ENCODE measurements at places on chromosomes 5 and 9.

- DNase-seq, result no peak
Observed at GRCh38 chr5:79856456-79857055, 134.5 kb downstream of the MTX3 start.

GRCh38 chr5:142600092-142600491 is 85.8 kb downstream of the FGF1 start:
- no peak for DNase-seq

GRCh38 chr5:128773378-128773777 is 191.9 kb upstream of the SLC27A6 start:
- DNase-seq, result no peak

DNA sequence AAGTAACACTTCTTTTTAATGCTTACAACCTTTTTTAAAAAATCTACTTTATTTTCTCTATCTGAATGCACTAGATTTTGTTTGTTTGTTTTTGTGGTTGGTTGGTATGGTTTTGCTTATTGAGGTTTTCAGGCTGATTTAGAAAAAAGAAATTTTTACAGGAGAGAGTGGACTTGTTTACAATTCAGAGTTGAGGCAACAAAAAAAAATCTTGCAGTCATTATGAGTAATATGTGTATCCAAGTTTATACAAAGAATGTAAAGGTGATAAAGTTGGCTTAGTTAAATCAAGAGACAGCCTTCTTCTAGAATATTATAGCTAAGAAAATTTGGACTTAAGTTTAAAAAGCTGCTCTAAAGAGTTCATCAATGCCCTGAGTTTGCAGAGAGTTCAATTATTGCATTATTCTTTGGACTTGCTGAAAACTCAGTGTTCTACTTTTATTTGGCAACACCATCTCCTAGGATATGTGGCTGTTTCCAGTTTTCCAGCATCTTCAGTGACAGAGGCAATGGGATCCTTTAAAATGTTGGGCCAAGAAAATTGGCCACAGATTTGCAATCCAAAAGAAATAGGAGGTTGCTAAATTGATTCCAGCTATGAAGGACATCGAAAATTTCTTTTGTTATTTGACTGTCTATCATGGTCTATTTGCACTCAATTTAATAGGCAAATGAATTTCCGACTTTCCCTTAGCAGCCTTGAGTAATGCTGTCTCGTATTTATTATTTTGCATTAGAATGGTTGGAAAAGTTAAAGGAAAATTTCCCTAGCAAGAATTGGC is 10.7 kb downstream of the STK32A start:
- no peak for DNase-seq

- DNase-seq, result no peak
Observed at GRCh38 chr5:148864113-148864841, 37.9 kb downstream of the ADRB2 start.

DNA sequence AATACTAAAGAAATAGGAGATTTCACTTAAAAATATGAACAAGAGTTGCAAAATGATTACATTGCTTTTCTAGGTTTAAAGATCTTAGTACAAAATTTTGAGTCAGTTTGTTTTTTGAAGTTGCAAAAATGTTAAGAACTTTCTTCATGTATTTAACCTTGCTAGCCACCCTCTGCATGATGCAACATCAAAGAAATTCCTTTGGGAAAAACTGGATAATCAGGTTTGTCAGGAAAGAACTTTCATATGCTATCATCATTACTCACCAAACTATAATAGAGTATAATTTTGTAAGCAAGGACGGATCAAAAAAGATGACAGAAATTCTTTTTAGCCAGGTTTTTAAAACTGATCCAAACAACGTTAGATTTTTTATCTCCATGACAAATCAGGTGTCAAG is 116.9 kb upstream of the MRPS30 start:
- no peak for DNase-seq

DNA sequence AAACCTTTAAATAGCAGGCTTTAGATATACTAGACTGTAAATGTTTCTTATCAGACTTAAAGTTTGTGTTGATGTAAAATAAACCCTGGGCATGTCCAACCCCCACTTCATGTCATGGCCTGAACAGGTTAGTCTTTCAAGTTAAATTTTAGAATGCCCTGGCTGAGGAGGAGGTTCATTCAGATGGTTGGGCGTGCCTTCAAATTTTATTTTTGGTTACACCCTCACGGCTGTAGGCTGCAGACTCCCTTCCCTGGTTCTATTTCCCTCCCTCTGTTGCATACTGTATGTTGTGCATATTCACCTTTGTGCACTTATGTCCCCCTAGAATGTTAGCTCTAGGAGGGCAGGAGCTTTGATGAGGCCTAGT is 5.3 kb upstream of the BICD2 start:
- no peak for DNase-seq

DNA sequence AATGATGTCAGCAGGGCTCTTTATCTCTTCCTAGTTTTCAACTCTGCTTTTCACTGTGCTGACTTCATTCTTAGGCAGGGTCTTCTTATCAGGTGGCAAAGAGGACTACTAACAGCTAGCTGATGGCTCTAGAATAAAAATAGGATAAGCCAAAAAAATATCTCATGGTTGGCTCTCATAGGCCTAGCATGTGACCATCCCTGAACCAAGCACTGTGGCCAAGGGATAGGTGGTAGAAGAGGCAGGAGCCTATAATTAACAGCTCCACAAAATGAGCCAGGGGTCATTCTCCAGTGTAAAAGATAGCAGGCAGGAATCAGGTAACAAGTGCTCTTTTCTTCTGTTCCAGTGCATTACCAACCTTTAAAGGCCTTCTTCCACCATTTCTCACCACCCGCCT is 21.1 kb downstream of the ANKDD1B start:
- DNase-seq, result no peak

DNA sequence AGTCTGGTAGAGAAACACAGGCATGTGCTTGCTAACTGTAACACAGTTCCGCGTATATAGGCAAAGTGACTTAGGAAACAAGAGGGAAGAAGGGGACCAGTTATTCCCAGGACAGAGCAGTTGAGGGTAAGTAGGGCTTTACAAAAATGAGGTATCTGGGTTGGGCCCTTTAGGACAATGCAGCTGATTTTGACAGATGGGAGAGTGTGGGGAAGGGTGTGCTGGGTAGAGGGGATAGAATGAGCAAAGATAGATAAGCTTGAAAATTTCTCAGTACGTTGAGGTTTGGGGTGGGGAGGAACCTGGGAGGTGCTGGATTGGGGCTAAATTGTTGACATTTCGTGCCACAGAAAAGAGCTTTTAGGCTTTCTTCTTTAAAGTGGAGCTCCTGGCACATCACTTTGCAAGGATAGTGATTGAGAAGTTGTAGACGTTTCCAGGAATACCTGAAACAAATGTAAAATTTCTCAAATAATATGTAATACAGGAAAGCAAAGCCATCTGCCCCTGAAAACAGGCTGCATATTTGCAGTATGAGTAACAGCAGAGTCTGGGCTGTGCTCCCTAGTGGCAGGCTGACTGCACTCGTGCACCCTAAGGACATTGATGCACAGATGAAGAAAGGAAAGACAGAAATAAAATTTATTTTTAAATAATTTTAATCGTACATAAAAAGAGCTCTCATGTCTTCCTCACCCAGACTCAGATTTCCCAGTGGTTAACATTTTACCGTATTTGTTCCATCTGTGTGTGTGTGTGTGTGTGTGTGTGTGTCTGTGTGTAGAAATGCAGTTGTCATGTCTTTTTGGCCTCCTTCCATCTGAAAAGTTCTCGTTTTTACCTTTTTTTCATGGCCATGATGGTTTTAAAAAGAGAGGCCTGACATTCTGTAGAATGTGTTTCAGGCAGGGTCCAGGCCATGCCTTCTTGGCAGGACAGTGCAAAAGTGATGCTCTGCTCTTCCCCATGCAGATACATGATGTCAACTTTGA is 144.9 kb upstream of the DMRT1 start:
- no peak for DNase-seq

DNA sequence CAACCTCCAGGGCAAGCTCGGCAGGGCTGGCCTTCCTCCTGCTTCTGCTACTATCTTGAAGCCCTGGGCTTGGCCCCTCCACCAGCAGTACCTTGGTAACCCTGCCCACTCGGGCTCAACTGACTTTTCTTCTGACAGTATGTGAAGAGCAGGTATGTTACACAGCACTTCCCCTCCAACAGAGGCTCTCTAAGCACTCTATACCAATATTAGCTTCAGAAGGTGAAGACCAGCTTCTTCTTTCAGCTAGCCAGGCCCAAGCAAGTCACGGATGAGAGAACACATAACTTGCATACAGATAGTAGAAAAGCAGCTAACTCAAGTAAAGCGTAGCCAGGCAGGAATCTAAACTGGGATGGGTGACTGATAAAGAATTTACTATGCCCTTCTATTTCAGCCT is 64.3 kb downstream of the FEM1C start:
- DNase-seq, result no peak

DNA sequence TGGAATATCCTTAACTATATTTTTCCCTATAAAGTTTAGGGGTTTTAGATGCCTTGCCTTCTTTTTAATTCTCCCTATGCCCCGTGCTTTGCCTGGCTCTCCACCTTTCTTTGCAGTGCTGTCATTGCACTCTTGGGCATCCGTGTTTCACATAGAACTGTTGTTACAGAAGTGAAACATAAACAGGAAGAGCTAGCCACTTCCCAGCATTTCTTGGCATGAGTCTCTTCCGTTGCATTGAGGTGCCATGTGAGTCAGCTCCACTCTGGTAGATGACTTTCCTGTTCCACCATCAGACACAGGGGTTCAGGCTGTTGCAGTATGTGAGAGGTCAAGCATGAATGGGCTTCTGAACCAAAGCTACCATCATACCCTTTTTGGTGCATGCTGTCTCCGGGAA is 73.4 kb downstream of the ANGPTL2 start:
- DNase-seq, result peak; percentile 40

- DNase-seq, result no peak
Observed at GRCh38 chr9:98873951-98874371, 66.5 kb downstream of the GALNT12 start.

- no peak for DNase-seq
Observed at GRCh38 chr5:170223360-170223759, 9.4 kb upstream of the C5orf58 start.

DNA sequence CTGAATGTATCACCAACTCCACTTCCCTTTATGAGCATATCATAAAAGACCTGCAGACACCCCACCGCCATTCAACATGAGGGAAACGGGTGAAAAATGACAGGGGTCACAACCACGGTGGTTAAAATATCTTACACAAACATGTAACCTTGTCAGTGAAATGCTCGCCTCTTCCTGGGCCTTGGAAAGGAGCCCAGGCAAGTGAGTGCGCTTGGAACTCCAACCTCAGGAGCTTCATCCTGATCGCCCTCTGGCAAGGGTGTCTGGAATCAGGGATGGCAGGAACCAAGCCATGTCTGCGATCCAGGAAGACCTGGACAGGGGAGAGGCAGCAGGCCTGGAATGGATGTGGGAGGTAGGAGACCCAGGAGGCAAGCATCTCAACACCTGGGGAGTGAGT is 282.7 kb downstream of the GAS1 start:
- DNase-seq, result no peak

- peak; percentile 45 for DNase-seq
Observed at GRCh38 chr9:77909306-77909705, 122.3 kb downstream of the GNAQ start.

DNA sequence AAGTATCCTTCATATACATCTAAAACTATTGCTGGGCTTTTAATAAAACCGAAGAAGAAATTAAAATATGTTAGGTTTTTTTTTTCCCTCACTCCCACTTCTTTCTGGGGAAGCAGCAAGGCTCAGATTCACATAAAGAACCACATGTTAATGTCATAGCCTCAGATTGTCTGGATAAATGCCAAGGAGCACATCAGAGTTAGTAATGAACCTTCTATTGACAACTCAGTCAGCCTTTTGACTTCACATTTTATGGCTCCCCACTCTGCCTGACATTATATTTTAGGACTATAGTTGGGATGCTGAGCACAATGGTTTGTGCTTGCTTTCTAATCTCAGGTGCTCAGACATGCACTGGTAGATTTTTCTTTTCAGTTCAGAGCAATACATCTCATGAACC is 21.8 kb downstream of the DMAC1 start:
- no peak for DNase-seq

DNA sequence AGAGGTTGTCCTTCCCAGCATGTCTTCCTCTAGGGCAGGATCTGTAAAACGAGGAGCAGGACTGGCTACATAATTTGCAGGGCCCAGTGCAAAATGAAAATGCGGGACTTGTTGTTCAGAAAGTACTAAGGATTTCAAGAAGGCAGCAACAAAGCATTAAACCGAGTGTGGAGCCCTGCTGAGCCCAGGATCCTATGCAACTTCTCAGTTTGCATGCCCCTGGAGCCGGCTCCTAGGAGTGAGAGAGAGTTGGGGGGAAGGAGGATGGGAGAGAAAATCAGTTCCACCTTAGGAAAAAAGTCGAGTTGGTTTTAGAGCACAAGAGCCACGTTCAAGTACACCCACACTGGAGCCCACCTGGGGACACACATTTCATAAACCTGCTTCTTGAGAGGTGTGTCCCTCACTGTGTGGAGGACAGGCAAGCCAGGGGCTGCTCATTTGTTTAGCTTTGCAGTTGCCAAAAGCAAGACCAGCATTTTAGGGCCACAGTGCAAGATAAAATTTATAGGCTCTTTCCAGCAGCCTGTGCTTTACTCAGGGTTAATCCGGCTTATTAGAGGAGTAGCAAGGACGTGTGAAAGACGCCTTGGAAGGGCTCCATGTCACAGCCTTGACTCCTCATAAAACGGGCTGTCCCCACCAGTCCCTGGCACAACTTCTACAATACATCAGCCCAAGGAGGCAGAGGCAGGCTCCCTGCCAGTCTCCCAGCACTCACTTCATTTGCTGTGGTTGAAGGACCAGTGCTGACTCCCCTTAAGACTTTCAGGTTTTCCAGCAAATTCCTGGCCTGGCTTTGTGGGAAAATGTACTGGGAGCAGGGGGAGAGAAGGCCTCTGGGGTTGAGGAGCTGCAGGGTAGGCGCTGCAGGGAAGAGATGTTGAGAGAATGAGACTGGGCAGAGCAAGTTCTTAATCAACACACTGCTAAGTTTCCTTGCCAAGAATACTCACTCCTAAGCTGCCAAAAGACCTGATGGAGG is 159.7 kb upstream of the SEMA6A start:
- DNase-seq, result no peak

- no peak for DNase-seq
Observed at GRCh38 chr5:74094096-74094781, 468.2 kb downstream of the ARHGEF28 start.

DNA sequence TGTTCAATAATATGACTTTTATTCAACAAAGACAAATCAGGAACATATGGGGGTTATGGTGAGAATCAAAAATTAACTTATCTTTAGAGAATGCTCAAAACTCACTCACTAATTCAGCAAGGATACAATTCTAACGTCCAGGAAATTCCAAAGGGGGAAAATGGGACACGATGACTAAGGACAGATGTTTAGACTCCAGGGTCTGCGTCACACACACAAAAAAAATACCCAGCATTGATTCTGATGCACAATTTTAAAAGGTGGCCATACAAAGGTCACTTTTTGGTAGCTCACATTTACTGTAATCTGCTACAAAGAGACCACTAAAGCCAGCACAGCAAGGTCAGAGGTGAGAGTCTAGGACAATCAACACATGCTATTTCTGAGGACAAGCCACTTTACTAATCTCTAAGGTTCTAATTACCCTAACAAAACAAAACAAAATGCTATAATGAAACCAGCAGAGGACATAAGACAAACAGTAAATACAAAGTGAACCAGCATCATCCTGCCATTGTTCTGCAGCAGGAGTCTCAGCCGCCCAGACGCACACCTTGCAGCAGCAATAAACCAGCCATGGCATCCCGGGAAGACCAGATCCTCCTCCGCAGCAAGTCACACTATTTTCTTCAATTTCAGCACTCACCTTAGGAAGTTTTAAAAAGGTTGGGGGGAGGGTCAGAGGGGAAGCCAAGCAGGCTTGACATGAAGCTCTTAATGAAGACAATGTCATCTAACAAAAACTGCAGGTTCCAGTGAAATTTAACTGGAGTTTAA is 57.8 kb downstream of the TTC39B start:
- DNase-seq, result no peak

Data from CD4-positive, alpha-beta T cell treated with Interleukin-10 for 1 hour (primary cell).